T-helper 17 cell (primary cell): ENCODE measurements at places on chromosomes 12 and 14. TPM values are rescaled to one million over a fixed set of nuclear protein-coding genes. Genes with fewer than 3 reads are reported as not detected.

GRCh38 chr12:89189448-89189847, 162.9 kb downstream of the DUSP6 start:
- peaks cover 2% of the 10 kb centered on the region for H3K36me3 ChIP-seq
- no peak overlapping the region for H3K4me3 ChIP-seq
- DNase-seq = no peak

- H3K4me1 ChIP-seq = no peaks in the 10 kb centered on the region
- no peak overlapping the region for H3K27ac ChIP-seq
- H3K4me3 ChIP-seq = no peak overlapping the region
- H3K27me3 ChIP-seq = no peaks in the 10 kb centered on the region
- H3K36me3 ChIP-seq = no peaks in the 10 kb centered on the region
- no peak for DNase-seq
Observed at GRCh38 chr12:129790331-129790730, 113.5 kb downstream of the TMEM132D start.

DNA sequence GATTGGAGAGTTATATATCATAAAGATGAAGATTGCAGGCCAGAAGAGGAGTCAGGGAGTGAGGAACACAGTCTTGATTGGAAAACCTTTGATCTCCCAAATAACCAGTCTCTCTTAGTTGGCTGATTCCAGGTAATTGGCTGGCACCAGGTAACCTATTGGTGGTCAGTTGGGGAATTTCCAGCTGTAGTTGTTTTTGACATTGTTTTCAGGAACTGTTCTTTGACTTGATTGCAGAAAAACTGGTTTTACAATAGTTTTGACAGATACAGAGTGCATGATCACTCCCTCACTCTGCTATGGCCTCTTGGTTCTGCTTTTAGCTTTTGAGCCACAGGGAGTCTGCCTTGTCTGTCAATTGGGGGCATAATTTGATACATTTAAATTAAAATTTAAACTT, 71.6 kb downstream of the ZNF641 start:
- H3K36me3 ChIP-seq = peaks cover 2% of the 10 kb centered on the region
- H3K4me3 ChIP-seq = no peak overlapping the region
- DNase-seq = no peak
- no peaks in the 10 kb centered on the region for H3K4me1 ChIP-seq
- H3K27me3 ChIP-seq = peaks cover 11% of the 10 kb centered on the region

- DNase-seq = no peak
- no peak overlapping the region for H3K4me3 ChIP-seq
- H3K27ac ChIP-seq = no peak overlapping the region
- H3K36me3 ChIP-seq = no peaks in the 10 kb centered on the region
- H3K4me1 ChIP-seq = peaks cover 4% of the 10 kb centered on the region
Observed at GRCh38 chr12:90193500-90193899, 484.9 kb upstream of the ATP2B1 start.

- H3K27ac ChIP-seq = no peak overlapping the region
- H3K4me1 ChIP-seq = no peaks in the 10 kb centered on the region
- no peaks in the 10 kb centered on the region for H3K36me3 ChIP-seq
- no peak overlapping the region for H3K4me3 ChIP-seq
Observed at GRCh38 chr12:83985084-83985483, 927.5 kb downstream of the SLC6A15 start.

The SLC25A21 gene
- not detected for total RNA-seq

The ALDH2 gene
- total RNA-seq = 1.9 TPM
